ENCODE measurements at places on chromosomes 6 and 20. TPM values are rescaled to one million over a fixed set of nuclear protein-coding genes. Genes with fewer than 3 reads are reported as not detected.

The SLC16A10 gene
- polyA plus RNA-seq, result 13.9 TPM

The BANF2 gene
- not detected for polyA plus RNA-seq

DNA sequence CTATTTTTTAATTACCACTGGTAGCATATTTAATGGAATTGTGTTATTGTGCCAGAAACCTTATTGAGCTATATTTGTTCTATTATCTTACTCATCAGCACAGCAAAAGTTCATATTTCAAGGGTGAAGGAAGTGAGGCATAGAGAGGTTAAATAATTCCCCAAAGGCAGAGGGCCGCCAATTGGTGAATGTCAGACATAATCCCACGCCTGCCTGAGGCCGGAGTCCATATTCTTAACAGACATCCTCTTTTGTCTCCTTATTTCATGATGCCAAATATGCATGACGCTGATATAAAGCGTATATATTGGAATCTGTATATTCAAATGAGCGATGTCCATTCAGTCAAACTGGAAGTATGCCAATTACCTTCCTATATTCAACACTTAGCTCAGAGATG, 505.0 kb upstream of the SLC35B3 start:
- no peak overlapping the region for H3K4me3 ChIP-seq
- no peaks in the 10 kb centered on the region for H3K36me3 ChIP-seq
- no peak for DNase-seq
- H3K27me3 ChIP-seq, result no peaks in the 10 kb centered on the region
- H3K4me1 ChIP-seq, result no peaks in the 10 kb centered on the region
- no peak overlapping the region for H3K27ac ChIP-seq

DNA sequence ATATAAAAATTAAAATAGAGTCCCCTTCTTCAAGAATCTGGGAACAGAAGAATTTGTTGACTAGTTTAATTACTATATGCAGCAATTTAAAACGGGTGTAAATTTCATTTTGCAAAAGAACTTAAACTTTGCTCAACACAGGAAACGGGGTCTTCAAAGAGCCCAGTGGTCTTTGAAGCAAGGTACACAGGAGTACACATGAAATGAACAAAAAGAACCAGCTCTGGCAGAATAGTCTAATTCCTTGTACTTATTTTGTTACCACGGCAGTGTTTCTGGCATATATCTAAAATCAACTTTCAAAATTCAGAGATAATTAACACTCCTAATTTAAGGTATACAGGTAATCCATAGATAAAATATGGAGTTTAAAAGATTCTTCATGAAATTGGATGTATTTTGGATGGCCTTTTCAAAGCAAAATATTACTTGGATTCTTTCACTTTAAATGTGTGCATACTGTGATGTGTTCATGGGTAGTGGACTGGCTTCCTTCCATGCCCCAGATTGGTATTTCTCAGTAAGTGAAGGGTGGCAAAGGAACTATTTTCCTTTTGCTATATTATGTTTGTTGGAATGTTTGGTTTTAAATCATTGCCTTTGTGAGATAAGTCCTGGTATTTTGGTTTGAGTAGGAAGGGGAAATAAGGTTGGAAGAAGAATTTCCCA, 96.8 kb upstream of the THEMIS start:
- no peak overlapping the region for H3K4me3 ChIP-seq
- no peaks in the 10 kb centered on the region for H3K27me3 ChIP-seq
- no peak overlapping the region for H3K27ac ChIP-seq
- H3K36me3 ChIP-seq, result no peaks in the 10 kb centered on the region
- no peaks in the 10 kb centered on the region for H3K4me1 ChIP-seq

DNA sequence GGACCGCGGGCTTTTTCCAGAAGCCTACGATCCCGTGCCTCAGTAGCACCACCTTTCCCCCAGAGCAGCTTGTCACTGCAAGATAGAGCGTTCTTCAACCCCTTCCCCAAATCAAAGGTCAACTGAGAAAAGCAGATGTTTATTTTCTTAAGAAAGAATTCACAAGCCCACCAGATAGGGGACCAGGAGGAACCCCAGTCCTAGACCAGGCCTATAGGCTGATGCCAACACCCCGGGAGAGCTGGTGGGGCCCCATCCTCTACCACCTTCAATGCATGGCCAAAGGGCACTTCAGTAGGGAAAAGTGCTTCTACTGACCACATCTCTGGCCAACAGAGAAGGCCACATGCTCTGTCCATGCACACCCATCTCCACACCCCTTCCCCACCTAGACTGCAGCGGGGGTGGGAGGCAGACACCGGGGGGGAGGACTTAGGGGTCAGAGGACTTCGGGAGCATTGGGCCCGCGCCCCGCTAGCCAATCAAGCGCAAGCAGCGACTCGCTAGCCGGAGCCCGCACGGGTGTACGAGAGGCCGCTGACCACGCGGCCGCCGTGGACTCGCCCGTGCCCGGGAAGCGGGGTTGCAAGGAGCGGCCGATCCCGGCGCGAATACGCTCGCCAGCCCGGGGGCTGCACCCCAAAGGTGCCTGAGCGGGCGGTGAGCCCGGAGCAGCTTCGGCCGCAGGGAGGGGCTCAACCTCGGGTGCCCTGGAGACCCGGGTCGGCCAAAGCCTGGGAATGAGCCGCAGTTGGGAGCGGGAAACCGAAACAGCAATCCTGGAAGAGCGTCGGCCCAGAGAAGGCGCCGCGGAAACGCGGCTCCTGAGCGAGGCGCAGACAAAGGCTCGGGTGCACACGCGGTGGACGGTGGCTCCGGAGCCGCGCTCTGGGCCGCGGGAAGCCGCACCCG, 2.8 kb downstream of the PDE10A start:
- H3K4me3 ChIP-seq, result peak overlapping the region; percentile 71
- peak overlapping the region; percentile 16 for H3K27ac ChIP-seq
- DNase-seq, result peak; percentile 25
- no peaks in the 10 kb centered on the region for H3K36me3 ChIP-seq

DNA sequence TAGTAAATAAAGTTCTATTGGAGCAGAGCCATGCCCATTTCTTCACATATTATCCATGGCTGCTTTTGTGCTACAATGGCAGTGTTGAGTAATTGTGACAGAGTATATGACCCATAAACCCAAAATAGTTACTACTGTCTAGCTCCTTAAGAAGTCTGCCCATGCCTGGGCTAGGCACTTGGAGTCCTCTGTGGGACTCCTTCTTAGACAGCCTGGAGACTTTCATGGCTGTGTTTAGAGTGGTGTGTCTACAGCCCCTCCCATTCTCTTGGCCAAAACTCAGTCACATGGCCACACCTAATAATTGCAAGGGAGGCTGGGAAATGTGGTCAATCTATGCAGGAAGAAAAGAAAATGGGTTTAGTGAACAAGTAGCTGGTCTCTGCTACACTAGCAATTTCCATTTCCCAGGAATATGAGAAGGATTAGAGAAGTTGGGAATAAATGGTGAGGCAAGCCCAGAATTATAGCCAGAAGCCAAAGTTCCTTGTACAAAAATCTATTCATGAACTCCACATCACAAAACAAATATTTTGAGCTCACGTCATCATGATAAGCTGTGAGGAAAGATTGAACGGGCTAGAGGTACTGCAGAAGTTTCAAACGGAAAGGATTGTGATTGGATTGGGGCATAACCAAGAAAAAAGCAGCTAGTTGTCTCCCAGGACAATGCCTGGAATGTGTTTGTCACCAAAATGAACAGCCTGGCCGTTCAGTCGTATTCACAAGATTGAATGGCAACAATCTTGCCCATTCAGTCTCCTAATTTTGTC, 251.8 kb upstream of the PLN start:
- no peak overlapping the region for H3K4me3 ChIP-seq
- peak overlapping the region; percentile 91 for H3K27ac ChIP-seq
- DNase-seq, result peak; percentile 49
- H3K36me3 ChIP-seq, result no peaks in the 10 kb centered on the region
- peaks cover 24% of the 10 kb centered on the region for H3K4me1 ChIP-seq

GRCh38 chr6:114194362-114195026, 148.3 kb downstream of the HS3ST5 start:
- H3K4me1 ChIP-seq, result peaks cover 7% of the 10 kb centered on the region
- H3K36me3 ChIP-seq, result no peaks in the 10 kb centered on the region
- H3K4me3 ChIP-seq, result no peak overlapping the region
- no peak for DNase-seq

The ZSCAN16 gene
- 1.7 TPM for polyA plus RNA-seq

The KIF6 gene
- 0.09 TPM for polyA plus RNA-seq

GRCh38 chr6:50819466-50819903, 814 bp downstream of the TFAP2B start:
- H3K36me3 ChIP-seq, result no peaks in the 10 kb centered on the region
- peak overlapping the region; percentile 30 for H3K4me3 ChIP-seq
- DNase-seq, result no peak
- peaks cover 4% of the 10 kb centered on the region for H3K4me1 ChIP-seq
- H3K27ac ChIP-seq, result no peak overlapping the region

DNA sequence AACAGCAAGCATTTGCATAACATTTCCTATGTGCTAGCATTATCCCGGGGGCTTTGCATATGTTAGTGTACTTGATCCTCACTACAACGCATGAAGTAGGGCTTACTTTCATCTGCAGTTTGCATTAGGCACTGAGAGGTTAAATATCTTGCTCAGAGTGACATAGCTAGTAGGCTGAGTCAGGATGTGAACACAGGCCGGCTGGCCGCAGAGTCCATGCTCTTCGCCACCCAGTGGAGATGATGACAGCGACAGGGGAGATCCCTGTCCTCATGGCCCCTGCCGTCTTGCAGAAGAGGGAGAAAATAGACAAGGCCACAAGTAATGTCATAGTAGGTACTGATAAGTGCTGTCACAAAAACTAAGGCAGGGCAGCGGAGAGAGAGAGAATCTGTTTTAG, 46.9 kb downstream of the LYRM4 start:
- H3K36me3 ChIP-seq, result peaks cover 30% of the 10 kb centered on the region
- no peaks in the 10 kb centered on the region for H3K27me3 ChIP-seq

GRCh38 chr6:90701146-90701781, 114.4 kb upstream of the MAP3K7 start:
- DNase-seq, result no peak
- no peaks in the 10 kb centered on the region for H3K36me3 ChIP-seq
- H3K27ac ChIP-seq, result no peak overlapping the region
- no peaks in the 10 kb centered on the region for H3K27me3 ChIP-seq
- H3K4me1 ChIP-seq, result no peaks in the 10 kb centered on the region

- no peaks in the 10 kb centered on the region for H3K4me1 ChIP-seq
- no peaks in the 10 kb centered on the region for H3K27me3 ChIP-seq
- H3K36me3 ChIP-seq, result no peaks in the 10 kb centered on the region
- no peak for DNase-seq
Observed at GRCh38 chr6:110307368-110307767, 50.8 kb downstream of the METTL24 start.

DNA sequence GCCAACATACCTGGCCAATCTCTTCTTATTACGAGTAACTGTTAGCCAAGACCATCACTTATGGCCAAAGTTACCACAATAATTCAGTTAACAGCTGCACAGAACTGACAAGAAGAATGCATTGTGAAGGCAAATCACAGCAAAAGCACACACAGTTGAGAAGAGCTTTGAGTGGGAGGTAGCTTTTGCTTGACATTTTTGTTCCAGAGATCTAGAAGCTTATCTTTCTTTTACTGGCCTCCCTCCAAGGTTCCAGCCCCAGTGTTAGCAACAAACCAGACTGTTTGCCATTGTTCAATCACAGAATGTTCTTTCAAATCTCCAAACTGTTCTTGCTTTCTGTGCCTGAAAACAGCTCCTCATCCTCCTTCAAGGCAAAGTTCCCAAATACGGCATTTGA, 35.9 kb upstream of the IRAK1BP1 start:
- no peak overlapping the region for H3K27ac ChIP-seq
- no peak overlapping the region for H3K4me3 ChIP-seq
- no peak for DNase-seq
- no peaks in the 10 kb centered on the region for H3K4me1 ChIP-seq
- H3K36me3 ChIP-seq, result no peaks in the 10 kb centered on the region

- H3K36me3 ChIP-seq, result no peaks in the 10 kb centered on the region
- peaks cover 3% of the 10 kb centered on the region for H3K27me3 ChIP-seq
- no peak overlapping the region for H3K4me3 ChIP-seq
- H3K27ac ChIP-seq, result no peak overlapping the region
- no peak for DNase-seq
- H3K4me1 ChIP-seq, result no peaks in the 10 kb centered on the region
Observed at GRCh38 chr6:112202639-112203341, 51.6 kb downstream of the LAMA4 start.

DNA sequence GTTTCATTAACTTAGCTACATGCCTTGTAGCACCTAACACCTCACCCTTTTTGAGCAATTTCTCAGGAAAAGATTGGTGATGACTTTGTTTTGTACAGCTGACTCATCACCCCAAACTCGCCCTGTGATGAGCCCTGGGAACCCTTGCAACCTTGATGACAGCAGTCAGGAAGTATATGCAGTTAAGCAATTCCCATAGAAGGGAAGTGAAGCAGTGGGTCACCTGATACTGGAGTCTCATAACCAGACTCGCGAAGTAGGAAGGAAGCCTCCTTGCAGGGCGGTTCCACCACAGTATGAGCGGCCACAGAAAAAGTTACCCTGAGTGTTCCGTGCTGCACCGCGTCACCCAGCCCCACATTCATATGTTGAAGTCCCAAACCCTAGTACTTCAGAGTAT, 82.0 kb upstream of the EDN1 start:
- no peaks in the 10 kb centered on the region for H3K4me1 ChIP-seq
- no peak overlapping the region for H3K4me3 ChIP-seq
- no peaks in the 10 kb centered on the region for H3K27me3 ChIP-seq
- DNase-seq, result peak; percentile 12
- H3K27ac ChIP-seq, result no peak overlapping the region
- H3K36me3 ChIP-seq, result no peaks in the 10 kb centered on the region

GRCh38 chr6:40957616-40958492, 81.2 kb downstream of the UNC5CL start:
- H3K36me3 ChIP-seq, result no peaks in the 10 kb centered on the region
- peaks cover 3% of the 10 kb centered on the region for H3K4me1 ChIP-seq
- H3K27ac ChIP-seq, result no peak overlapping the region
- H3K4me3 ChIP-seq, result no peak overlapping the region
- H3K27me3 ChIP-seq, result no peaks in the 10 kb centered on the region

- H3K4me1 ChIP-seq, result peaks cover 6% of the 10 kb centered on the region
- no peaks in the 10 kb centered on the region for H3K27me3 ChIP-seq
Observed at GRCh38 chr6:3473773-3474172, 16.9 kb upstream of the SLC22A23 start.

The SLC18B1 gene
- 1.3 TPM for polyA plus RNA-seq

DNA sequence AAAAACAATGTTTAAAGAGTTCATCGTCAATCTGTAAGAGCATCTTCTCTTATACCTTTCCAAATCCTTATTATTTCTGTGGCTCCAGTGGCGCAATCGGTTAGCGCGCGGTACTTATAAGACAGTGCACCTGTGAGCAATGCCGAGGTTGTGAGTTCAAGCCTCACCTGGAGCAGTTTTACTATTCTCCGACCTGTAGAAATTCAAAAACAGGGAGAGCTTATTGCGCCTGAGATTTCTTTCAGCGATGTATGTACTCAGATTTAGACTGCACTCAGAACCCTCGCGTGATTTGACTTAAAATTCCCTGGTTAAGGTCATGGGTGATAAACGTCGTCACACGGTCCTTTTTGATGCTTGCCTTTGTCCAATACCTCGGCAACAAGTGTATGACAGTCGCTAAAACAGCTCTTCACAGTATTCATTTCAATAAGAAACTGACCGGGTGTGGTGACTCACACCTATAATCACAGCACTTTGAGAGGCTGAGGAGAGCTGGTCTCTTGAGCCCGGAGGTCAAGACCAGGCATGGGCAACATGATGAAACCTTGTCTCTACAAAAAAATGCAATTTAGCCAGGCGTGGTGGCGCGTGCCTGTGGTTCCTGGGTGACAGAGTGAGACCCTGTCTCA, 11.9 kb downstream of the GPX5 start:
- no peaks in the 10 kb centered on the region for H3K36me3 ChIP-seq
- H3K4me1 ChIP-seq, result no peaks in the 10 kb centered on the region
- H3K4me3 ChIP-seq, result no peak overlapping the region
- peaks cover 6% of the 10 kb centered on the region for H3K27me3 ChIP-seq
- no peak for DNase-seq

GRCh38 chr6:101266063-101266462, 127.4 kb upstream of the GRIK2 start:
- no peak overlapping the region for H3K27ac ChIP-seq
- no peak for DNase-seq
- H3K4me1 ChIP-seq, result no peaks in the 10 kb centered on the region
- H3K36me3 ChIP-seq, result no peaks in the 10 kb centered on the region
- H3K4me3 ChIP-seq, result no peak overlapping the region

Data from psoas muscle (tissue), 8 donors.